ENCODE measurements at places on chromosomes 2 and 18.

DNA sequence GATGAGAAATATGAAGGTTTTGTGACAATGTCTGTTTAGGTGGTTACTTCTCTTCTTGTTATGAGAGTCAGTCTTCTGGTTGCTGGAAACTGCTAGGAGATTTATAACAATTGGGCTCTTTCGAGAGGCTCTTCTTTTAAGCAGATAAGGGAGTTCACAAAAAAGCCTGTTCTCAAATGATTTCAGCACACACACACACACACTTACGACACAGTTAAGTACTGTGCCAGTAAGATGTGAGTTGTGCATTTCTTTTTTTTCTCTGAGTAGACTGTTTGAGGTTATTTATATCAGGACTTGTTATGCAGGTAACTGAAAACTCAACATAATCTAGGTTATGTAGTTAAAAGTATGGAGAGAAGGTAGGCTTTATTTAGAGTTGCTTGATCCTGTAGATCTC lies 49.8 kb downstream of the MSH2 start:
- DNase-seq = no peak

- DNase-seq = no peak
Measured at GRCh38 chr2:203928849-203929248, 7.7 kb upstream of the ICOS start.

GRCh38 chr2:233471291-233472035 lies 95.1 kb downstream of the USP40 start:
- no peak for DNase-seq

GRCh38 chr2:150136893-150137292 lies 350.6 kb downstream of the RND3 start:
- DNase-seq = no peak

- no peak for DNase-seq
Measured at GRCh38 chr2:28586867-28587266, 91.0 kb downstream of the PLB1 start.

DNA sequence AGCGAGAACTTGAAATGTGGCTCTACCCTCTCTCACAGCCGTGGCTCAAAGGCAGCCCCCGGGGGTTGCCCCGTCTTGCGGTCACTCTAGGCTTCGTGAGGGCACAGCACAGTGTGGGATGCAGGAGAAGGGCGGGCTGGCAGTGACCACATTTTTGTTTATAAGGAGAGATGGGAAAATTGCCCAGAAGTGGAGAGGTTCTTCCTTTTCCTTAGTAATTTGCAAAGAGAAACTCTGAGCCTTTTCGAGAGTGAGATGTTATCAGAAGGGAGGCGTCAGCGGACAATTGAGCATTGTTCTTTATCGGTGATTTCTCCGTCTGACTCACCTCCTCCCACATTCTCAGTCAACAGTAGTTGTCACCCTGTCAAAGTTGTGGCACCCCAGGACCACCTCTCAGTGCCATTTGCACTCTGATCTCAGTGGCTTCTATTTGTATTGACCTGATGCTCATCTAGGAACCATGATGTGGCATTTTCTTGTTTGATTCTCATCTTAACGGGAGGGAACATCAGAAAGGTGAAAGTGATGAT lies 89.6 kb downstream of the ACAA2 start:
- DNase-seq = no peak

- no peak for DNase-seq
Measured at GRCh38 chr18:27763936-27764335, 413.0 kb downstream of the CDH2 start.

DNA sequence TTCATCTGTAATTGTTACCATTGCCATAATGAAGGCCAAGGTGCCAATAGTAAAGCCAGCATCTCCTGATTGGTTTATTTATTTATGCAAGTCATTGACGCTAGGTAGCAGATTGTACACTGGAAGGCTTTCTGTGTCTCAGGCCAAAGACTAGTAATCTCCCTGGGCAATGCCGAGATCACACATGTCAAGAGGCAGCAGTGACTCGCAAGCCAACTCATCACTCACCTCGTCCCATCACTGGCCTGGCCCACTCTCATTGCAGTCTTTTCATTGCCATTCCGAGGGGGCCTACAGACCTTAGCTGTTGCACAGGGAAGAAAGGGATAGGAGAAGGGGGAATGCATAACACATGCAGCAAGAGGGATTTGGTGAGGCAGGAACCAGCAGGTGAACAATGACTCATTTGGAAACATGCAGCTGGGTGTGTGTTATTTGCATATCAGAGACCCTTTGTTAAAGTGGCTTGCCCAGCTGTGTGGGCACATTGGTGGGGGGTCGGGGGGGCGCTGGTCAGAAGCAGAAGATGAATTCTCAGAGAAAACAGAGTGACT lies 448.7 kb upstream of the HNRNPA3 start:
- DNase-seq = no peak

DNA sequence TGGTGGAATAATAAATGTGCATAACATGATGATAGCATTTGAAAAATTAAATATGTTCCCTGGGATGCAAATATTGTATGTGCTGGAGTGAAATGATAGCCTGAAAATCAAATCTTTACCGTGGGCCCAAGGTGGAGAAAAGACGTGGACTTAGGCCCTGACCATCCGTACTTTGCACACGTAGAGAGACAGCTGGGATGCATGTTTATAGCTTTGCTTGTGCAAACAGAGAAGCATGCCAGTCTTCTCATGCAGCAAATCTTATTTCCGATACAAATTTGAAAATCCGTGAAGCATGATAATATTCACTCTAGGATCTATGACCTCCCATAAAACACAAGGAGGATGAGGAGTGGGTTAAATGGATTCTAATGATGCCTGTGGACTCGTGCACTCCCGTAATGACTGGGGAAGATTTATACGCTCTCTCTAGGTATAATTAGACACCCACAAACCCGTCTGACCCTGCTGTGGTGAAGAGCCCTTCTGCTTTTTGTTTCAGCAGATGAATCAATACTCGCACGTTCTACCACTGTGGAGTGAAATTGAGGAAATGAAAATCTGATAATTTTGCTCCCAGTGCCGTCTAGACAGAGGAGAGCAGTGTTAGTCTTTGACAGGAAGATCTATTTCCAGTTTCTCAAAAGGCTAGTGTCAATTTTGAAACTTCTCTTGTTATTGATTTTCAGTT lies 810.3 kb upstream of the SALL3 start:
- DNase-seq = no peak

DNA sequence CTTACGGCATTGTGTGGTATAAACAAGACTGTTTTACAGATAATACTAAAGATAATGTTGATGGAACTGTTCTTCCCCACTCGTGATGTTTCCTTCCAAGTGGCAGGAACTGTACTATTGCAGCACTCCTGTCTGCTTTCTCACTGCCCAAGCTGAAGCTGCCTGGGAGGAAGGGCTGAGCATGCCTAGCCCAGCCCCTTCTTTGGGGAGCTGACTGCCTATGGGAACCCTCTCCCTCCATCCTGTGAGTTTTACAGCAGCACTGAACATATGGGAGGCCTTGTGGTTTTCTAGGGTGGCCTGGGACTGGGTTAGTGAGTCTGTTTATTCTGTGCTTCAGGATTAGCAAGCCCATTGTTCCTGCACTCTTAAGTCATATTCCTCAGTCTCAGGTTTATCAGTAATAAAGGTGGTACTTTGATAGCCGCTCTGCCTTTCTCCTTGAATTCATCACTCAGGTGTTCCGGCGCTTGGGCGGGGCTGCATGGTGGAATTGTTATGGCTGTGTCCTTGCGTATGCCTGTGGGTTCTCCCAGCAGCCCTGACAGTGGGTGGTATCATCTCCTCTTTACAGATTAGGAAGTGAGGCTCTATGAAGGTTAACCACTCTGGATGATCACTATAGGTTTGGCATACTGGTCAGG lies 379.7 kb downstream of the PTPRM start:
- peak; percentile 7 for DNase-seq

DNA sequence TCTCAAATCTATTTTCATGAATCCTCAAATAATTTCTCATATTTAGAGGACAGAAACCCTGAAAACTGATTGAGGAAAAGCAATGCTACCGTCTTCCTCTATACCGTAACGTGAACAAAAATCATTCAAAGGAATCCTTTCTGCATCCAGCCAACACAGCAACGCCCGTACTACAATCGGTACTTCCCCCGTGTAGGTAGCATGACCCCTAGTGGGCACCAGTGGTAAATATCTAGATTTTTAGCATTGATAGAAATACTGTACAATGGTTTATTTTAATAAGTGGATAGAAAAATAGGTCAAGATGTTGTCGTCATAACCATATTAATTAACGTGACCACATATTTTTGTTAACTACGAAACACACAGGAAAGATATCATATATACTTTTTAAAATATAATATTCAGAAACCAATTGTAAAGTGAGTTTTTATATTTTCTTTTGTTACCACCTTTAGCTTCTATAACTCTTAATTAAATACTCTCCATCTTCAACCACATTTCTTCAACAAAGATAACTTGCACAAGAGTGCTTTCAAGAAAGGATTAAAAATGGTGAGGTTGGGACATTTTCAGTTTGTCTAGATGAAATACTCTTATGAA lies 194.1 kb downstream of the SS18 start:
- DNase-seq = no peak

DNA sequence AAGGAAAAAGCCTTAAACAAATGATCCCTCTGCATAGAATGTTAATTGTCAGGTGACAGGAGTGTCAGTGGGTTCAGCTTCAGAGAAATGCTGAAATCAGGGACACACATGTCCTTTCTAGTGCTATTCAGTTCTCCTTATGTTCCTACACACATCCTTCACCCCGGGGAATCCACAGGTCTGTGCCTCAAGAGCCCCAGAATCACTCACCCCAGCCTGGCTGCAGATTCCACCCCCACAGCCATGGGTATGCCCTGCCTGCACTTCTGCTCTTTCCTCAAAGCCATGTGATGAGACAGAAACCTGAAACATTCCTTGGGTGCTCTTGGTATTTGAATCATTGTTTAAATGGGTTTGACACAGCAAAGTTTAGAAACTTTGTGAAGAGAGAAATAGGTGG lies 27.4 kb upstream of the FZD7 start:
- DNase-seq = no peak

GRCh38 chr2:102238039-102238756 lies 51.4 kb downstream of the IL1RL2 start:
- no peak for DNase-seq

- no peak for DNase-seq
Measured at GRCh38 chr2:126930970-126931590, 32.4 kb downstream of the TEX51 start.

DNA sequence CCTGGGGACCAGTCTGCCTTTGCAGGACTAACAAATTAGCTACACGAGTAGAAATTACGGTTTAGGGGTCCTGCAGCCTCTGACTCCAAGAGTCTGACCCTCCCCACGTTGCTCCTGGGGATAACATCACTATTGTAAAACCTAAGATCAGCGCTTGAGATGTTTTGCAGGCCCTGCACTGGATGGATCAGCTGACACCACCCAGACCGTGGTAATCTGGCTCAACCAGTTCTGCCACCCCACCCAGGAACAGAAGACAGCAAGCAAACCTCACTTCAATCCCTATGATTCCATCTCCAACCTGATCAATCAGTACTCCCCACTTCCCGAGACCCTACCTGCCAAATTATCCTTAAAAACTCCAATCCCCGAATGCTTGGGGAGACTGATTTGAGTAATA lies 31.7 kb downstream of the NGEF start:
- DNase-seq = no peak

DNA sequence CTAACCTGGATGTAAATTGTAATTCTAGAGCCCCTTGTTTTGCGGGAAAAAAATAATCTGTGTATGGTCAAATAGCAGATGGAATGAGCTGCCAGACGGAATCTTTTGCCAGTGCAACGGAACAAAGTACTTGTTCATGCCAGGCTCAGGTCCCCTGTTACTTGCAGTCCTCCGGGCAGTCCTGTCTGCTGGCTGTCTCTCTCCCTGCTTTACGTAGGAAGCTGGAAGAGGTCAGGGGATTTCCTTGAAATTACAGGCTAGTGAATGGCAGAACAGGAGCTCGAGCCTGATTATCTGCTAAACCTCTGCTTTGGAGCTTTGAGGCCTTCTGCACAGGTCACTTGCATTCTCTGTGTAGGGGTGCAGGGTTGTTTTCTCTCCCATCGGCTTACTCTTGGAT lies 54.8 kb downstream of the LRRFIP1 start:
- DNase-seq = no peak

- DNase-seq = peak; percentile 39
Measured at GRCh38 chr18:63074981-63075404, 244.6 kb downstream of the BCL2 start.

- DNase-seq = no peak
Measured at GRCh38 chr2:143192106-143192505, 62.9 kb downstream of the ARHGAP15 start.

DNA sequence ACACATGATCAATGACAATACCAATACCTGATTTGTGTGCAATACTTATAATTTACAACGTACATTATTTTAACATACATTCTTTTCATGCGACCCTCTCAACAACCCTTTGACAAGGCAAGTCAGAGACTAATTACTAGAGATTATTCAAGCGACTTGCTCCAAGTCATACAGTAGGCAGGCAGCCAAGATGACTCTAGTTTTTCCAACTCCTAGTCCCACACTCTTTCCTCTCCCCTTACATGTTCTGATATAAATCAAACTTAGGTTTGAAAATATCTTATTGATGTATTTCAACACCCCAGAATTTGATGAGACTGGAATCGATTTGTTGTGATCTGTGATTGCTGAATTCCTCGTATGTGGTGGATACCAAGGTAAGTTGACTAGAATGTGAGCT lies 8.0 kb upstream of the CYP27C1 start:
- no peak for DNase-seq

- no peak for DNase-seq
Measured at GRCh38 chr2:128577141-128577930, 258.7 kb upstream of the HS6ST1 start.

DNA sequence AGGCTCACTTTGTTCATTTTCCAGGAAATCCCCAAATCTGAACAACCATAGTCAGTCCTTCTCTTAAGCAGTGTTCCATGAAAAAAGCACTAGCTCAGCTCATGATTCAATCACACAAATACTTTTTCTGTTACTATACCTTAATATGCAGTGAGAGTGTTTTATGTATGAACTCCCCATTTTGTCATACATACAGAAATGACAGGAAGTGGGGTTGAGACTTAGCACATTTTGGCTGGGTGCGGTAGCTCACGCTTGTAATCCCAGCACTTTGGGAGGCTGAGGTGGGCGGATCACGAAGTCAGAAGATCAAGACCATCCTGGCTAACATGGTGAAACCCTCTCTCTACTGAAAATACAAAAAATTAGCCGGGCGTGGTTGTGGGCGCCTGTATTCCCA lies 55.2 kb upstream of the DTNB start:
- no peak for DNase-seq

DNA sequence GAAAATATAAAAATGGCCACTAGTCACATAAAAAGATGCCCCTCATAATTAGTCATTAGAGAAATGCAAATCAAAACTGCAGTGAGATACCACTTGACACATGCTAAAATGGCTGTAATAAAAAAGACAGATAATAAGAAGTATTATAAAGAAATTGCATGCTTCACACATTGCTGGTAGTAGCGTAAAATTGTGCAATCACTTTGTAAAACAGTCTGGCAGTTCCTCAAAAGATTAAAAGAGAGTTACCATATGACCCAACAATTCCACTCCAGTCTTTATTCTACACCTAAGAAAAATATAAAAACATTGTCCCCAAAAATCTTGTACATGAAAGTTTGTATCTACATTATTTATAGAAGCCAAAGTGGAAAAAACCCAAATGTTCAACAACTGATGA lies 170.6 kb upstream of the FIGN start:
- DNase-seq = no peak

GRCh38 chr18:70288171-70288850 lies 534 bp upstream of the SOCS6 start:
- no peak for DNase-seq

Data from activated CD4-positive, alpha-beta T cell treated with anti-CD3 and anti-CD28 coated beads for 24 hours (primary cell).